Stimulated activated CD8-positive, alpha-beta memory T cell treated with anti-CD3 and anti-CD28 coated beads, Interleukin-7, amount 100 ng/mL, for 1 hour (primary cell): ENCODE measurements at places on chromosomes 2 and 18.

- no peak for DNase-seq
Measured at GRCh38 chr18:39966275-39966674, 1988.8 kb upstream of the PIK3C3 start.

DNA sequence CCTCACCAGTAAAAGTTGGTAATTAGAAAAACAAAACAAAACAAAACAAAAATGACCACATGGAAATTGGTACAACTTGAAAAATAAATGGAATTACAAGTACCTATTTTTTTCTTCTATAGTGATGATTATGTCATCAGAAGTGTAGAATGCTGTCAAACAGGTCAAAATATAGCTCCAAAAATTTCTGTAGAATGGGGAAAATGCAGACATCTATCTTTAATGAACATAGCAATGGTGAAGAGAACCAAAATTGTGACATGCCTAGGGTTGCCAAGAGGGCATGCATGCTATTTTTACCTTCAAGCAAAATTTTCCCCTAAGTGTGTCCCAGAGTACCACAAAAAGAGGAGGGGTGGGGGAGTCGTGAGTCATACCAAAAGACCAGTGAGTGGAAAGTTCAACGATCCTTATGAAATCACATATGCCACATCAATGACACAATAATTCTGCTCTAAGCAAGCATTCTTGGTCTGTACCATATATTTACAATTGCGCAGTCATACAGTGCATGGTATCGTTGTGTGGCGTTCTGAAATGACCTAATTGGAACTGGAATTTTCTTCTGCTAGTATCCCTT, 1436.4 kb downstream of the SUCLG1 start:
- DNase-seq, result no peak

DNA sequence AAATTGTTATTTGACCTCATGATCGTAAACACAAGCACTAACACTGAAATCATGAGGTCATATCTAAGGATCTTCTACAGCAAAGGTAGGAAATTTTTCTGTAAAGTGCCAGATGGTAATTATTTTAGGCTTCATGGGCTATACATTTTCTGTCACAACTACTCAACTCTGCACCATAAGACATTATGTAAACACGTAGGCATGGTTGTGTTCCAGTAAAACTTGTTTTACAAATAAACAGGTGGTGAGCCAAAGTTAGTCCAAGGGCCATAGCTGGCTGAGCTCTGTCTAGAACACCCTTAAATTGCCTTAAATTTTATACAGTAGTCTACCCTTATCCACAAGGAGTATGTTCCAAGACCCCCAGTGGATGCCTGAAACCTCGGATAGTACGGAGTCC, 147.3 kb upstream of the CYP1B1 start:
- no peak for DNase-seq

GRCh38 chr18:61690418-61691138, 202.2 kb downstream of the RNF152 start:
- DNase-seq, result no peak

GRCh38 chr2:135909976-135910375, 33.7 kb upstream of the MCM6 start:
- no peak for DNase-seq

DNA sequence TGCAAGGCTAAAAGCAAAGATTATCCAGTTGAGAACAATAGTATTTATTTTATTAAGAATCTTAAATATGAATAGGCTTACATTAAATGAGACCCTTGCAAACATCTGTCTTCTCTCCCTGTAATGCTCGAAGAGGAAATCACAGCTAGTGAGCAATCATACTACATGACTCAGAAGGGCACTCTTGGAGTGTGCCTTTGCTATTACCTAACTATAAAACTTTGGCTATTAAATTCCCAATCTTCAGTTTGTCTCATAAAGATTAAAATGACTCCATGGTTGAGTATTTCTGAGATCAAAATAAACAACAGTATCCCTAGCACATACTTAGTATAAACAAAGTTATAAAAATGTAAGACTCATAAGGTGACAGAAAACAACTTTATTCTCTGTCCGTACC, 296.9 kb downstream of the KCNJ3 start:
- DNase-seq, result no peak

DNA sequence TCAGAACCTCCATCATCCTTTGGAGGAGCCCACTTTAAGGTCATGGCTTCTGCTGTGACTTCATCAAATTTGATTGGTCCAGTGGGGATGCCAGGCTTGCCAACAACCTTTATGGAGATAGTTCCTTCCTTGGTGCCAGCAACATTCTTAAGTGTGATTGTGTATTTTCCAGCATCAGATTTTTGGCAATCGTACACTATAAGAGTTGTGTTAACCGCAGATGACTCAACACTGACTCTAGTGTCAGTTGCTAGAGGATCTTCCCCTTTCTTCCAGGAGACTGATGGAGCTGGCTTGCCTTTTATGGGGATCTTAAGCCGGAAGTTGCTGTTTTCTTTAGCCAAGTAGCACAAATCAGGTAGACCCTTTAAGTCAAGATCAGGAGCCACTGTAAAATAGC, 98.7 kb downstream of the PLEKHA3 start:
- no peak for DNase-seq

DNA sequence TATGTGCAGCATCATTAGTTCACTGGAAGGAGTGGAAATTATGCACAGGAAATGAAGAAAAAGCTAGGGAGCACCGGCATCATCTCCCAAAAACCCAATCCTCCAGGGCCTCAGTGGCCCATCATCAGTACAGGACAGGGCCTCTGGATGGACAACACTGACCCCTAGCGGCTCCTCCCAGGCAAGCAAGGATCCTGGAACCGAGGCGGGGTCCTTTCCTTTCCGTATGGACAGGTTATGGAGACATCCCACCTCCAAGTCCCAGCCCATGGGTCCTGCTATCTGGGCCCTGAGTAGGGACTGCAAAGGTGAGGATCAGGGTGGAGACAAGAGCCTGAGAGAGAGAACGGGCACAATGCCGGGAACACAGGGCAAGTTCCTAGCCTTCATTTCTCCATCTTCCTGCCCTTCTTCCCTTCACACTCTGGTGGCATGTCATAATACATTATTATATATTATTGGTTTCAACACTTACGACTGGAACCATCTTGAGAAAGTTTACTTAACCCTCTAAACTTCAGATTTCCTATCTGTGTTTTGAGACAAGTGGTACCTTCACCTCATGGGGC, 68.2 kb downstream of the ZNF516 start:
- DNase-seq, result no peak

- DNase-seq, result no peak
Measured at GRCh38 chr18:62678847-62679485, 36.4 kb upstream of the PHLPP1 start.

DNA sequence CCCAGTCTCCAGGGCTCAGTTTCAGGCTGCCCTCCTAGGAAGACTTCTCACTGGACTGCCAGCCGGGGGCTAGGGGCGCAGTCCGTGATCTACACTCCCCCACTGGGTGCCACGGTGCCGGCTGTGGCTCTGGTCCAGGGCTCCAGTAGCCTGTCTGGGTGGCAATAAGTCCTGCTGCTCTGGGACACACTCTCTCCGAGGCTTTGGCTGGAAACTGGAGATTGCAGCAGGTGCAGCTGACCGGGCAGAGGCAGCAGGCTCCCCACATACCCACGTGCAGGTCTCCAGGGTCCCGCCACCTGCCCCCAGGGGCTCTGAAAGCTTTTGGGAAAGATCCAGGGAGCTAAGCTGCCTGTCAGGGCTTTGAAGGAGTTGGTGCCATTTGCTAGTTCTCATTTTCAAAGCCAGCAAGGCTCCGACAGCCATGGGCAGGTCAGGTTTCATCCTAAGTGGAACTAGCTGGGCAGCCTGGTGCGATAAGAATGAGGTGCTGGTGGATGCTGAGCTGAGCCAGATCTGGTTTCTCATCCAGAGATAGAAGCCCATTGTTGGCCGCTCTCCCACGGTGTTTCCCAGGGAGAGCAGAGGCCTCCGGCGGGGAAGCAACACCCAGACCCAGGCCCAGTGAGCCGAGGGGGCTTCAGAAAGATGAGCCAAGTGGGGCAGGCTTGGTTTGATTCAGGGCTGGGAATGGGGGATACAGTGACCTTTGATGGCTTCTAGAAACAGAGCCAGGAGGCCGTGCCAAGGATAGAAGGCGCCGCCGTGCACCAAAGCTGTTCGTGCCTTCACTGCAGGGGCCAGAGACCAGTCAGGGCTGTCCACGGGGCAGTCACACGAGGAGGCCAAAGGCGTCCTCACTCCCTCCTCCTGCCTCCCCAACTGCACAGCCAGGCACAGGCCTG, 141.7 kb upstream of the GPC1 start:
- DNase-seq, result no peak

- DNase-seq, result no peak
Measured at GRCh38 chr2:235728800-235729556, 235.1 kb downstream of the AGAP1 start.

GRCh38 chr2:203972066-203972465, 35.5 kb downstream of the ICOS start:
- DNase-seq, result no peak

DNA sequence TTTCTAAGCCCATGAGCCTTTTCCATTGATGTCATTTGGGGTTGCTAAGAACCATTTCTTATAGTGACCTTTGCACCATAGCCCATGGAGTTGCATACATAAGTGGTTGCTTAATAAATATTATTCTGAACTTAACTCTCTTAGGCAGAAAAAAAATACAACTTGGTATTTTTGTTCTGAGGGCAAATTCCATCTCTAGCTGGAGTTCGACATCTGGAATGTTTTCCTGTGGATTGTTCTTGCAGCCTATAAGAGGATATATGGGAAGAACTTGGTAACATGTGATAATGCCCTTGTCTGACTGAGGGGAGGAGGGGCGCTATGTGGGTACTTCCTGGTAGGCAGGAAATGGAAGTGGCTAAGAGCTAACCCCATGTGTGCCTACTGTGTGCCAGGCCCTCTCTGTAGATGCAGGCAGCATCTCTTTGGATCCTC, 20.7 kb downstream of the IGFBP2 start:
- no peak for DNase-seq

DNA sequence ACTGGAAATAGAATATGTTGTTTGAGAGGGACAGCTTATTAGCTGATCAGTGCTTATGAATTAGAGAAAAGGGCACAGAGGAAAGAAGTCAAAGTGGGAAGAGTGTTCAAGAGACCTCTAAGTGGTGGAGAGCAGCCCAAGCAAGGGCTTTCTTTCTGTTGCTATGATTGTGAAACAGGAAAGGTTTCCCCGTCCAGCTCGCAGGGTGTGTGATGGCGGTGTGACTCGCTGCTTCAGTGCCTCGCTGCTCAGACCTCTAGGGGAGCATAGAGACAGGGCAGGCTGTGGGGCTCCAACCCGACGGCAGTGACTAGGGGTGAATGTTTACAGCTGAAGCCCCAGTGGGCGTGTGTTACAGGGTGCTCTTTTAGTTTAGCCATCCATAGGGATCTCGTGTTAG, 166.5 kb upstream of the COPS8 start:
- no peak for DNase-seq

- no peak for DNase-seq
Measured at GRCh38 chr2:3628241-3628679, 29.7 kb upstream of the ALLC start.

GRCh38 chr2:212957624-212958023, 193.8 kb downstream of the IKZF2 start:
- DNase-seq, result no peak
